ENCODE measurements at places on chromosomes 4 and X.
A peak's percentile ranks its signal among the peaks of the same experiment; 100 is the strongest.

GRCh38 chr4:16417198-16417597 is 190.9 kb upstream of the TAPT1 start:
- no peak for DNase-seq

DNA sequence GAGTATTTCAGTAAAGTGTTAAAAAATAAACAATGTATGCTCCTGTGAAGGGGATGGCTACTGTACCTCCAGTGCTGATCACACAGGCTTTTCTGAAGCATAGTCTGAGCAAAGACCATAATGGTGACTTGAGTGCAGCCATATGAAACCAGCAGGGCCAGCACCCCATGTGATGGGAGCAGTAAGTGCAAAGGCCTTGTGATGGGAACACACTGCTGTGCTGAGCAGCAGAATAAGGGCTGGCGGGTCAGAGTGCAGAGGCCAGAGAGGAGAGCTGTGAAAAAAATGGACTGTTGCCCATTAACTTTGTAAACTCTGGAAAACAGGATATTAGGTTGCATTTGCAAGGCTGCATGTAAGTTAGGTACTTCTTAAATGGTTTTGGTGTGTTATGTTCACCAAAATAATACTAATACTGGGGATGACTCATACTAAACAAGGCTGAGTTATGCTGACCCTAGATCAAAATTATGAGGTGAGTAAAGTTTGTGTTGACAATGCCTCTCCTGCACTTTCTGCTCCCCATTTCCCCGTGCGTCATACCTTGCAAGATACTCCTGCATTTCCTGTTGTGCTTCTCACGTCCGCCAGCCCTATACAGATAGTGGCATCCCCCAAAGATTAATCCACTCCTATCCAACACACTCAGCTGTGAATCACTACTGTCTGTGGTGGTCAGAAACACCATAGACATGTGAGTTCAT is 67.0 kb upstream of the FAM9A start:
- DNase-seq: no peak

DNA sequence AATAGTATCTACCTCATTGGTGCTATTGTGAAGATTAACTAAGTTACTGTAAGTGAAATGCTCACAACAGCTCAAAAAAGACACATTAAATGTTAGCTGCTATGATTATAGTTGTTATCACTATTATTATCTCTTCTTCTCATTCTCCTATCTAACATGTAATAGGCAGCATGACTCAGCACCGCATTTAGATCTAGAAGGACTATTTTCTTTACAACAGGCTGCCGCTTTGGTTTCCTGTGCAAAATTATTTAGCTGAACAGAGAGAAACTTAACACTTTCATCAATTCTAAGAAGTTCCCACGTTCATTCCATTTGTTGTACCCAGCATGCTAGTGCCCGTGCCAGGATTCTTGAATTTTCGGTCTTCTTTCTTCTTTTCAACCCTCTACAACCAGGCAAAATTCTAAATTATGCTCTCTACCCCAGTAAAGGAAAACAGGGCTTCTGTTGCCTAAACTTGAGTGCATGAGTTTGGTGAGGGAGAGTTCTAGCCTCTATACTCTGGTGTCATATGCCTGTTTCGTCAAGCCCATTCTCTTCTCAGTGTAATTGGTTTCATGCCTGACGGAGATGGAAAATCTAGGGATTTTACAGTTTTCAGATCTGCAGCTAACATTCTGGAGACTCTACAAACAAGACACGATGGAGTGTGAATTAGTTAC is 378.9 kb downstream of the PPP1R2C start:
- peak; percentile 19 for DNase-seq

DNA sequence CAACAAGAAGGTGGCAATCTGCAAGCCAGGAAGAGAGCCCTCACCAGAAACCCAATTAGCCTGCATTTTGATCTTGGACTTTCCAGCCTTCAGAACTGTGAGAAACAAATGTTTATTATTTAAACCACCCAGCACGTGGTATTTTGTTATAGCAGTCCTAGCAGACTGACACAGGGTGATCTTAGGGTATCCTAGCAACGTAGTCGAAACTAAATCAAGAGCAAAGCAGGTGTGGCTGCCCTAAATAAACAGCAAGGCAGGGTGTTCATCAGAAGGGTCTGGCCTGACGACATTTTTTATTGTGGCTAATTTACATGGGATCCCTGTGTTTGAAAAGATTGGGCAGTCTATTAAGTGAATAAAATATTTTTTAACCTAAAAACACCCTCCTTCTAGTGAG is 198.8 kb downstream of the VEGFC start:
- no peak for DNase-seq

DNA sequence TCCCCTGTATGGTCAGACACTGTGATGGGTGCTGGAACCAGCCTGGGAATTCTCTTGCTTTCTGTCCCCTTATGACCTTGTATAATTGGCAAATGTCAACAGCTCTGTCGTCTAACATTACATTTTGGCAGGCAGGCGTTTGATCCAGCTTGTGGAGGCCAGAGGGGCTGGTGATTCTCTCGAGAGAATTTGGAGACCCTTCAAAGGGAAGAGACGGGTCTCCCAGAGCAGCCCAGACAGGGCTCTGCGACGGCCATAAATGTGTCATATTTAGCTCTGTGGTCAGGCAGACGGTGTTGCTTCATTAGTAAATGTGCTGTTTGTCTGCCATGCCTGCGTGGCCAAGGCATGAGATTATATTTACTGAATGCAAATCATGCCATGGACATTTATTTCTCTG is 68.7 kb downstream of the SORCS2 start:
- no peak for DNase-seq

- DNase-seq: no peak
Measured at GRCh38 chr4:77172336-77172735, 15.3 kb downstream of the CCNG2 start.

DNA sequence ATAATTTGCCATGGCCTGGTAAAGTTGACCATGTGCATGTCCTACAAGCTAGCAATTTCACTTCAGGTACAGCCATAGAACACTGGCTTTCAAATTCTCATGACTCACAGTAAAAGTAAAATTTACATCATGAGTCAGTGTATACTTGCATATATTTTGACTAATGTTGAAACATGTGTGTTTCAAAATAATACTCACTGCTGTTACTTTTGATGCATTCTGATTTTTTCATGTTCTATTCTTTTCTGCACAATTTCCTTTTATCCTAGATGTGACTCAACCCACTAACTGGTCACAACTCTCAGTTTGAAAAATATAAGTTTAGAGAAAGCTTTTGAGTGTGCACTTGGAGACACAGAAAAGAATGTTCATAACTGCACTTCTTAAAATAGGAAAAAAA is 365.7 kb downstream of the FGF13 start:
- DNase-seq: no peak

GRCh38 chr4:73870768-73871167 is 1.6 kb downstream of the CXCL1 start:
- no peak for DNase-seq

DNA sequence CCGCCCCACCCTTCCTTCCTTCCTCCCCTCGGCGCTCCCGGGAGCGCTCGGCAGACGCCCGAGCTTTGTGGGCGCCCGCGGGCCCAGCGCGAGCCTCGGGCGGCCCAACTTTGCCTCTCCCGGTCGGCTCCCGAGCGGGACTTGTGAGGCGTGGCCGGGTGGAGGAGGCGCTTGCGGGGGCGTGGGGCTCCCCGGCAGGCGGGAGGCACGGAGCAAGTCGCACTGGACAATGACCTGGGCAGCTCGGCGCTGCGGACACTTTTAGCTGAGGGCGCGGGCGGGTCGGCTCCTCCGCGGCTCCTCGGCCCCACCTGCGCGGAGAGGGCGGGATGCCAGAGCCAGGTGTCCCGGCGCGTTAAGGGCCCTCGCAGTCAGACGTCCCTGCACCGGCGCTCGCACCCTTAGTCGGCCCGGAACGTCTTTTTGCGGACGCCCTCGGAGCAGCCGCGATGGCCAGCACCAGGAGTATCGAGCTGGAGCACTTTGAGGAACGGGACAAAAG is 385 bp downstream of the DCLK2 start:
- DNase-seq: peak; percentile 11

GRCh38 chrX:9917861-9918260 is 49.3 kb upstream of the CLDN34 start:
- peak; percentile 28 for DNase-seq

DNA sequence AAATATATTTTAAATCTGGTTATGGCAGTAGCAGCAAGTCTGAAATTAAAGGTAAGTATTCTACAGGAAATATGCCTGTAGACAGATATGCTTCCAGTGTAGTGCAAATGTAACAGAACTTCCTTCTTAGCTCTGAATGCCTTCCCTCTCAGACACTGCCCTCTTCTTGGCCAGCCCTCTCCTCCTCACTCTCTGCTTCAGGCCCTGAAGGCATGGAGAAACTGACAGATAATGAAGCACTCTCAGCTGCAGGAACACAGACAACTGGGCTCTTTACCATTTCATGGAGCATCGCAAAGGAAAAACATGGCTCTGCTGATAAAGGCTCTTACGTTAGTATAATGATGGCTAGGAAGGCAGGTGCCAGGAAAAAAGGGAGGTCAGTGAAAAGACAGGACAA is 431.5 kb upstream of the RASGEF1B start:
- DNase-seq: no peak

- DNase-seq: no peak
Measured at GRCh38 chr4:86118711-86119110, 241.1 kb downstream of the MAPK10 start.

DNA sequence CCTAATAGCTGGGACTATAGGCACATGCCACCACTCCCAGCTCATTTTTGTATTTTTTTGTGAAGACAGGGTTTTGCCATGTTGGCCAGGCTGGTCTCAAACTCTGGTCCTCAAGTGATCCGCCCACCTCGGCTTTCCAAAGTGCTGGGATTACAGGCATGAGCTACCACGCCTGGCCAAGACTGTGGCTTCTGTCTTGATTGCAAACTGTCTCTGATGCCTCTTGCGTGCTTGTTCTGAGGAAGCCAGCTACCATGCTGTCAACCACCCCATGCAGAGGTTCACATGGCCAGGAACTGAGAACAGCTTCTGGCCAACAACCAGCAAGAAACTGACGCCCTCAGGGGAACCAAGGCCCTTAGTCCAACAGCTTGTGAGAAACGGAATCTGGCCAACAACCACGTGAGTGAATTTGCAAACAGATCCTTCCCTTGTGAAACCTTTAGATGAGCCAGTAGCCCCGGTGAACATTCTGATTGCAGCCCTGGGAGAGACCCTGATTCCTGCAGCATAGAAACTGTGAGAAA is 71.2 kb downstream of the SUPT20HL2 start:
- DNase-seq: peak; percentile 38

GRCh38 chr4:168441412-168441811 is 38.9 kb downstream of the DDX60L start:
- DNase-seq: no peak
